ENCODE measurements at places on chromosomes 3 and 15.

DNA sequence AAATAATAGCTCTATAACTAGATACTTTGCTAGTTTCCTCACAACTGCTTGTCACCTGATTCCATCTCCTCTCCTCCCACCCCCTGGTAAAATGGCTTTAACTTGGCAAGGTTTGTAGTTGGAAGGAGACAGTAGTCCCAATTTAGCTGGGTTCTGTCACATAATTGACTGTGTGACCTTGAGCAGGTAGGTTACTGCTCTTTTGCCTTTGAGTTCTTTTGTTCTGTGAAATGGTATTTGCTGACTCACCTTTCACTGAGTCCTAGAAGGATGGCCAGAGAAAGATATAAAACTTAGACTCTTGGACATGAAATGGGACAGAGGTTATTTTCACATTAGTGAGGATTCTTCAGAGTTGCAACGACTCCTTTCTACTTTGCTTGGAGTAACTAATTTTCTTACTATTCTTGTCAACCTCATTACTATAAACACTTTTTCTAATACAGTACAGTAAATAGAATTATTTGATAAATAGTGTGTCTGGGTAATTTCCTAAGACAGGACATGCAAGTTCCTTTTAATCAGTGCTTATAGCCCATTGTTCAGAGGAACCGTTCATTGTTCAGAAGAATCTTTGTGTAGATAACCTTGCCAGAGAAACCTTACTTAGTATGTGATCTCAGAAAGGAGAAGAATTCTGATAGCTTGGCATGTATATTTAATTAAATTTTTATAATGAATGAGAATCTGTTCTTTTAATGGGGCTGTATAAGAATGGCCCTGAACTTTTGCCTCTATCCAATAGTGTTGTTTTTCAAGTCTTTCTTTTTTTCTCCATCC lies 14.3 kb downstream of the AKAP13 start:
- DNase-seq: no peak

DNA sequence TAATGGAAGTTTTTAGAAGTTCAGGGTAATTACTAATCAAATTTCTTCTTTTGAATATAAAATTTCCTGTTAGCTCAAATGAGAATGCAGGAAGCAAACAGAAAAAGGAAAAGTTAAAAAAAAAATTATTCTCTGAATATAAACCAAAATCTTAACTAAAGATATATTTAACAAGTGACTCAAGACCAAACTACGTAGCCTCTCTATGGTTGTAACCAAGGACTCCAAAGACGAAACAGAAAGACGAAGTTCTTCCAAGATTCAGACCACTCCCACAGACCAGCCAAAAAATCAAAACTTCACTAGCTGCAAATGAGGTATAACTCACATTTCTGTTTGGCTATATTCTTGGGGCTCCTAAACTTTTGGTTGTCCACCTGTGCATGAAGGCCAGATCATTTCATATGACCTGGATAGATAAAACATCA lies 846.5 kb upstream of the ALCAM start:
- no peak for DNase-seq

DNA sequence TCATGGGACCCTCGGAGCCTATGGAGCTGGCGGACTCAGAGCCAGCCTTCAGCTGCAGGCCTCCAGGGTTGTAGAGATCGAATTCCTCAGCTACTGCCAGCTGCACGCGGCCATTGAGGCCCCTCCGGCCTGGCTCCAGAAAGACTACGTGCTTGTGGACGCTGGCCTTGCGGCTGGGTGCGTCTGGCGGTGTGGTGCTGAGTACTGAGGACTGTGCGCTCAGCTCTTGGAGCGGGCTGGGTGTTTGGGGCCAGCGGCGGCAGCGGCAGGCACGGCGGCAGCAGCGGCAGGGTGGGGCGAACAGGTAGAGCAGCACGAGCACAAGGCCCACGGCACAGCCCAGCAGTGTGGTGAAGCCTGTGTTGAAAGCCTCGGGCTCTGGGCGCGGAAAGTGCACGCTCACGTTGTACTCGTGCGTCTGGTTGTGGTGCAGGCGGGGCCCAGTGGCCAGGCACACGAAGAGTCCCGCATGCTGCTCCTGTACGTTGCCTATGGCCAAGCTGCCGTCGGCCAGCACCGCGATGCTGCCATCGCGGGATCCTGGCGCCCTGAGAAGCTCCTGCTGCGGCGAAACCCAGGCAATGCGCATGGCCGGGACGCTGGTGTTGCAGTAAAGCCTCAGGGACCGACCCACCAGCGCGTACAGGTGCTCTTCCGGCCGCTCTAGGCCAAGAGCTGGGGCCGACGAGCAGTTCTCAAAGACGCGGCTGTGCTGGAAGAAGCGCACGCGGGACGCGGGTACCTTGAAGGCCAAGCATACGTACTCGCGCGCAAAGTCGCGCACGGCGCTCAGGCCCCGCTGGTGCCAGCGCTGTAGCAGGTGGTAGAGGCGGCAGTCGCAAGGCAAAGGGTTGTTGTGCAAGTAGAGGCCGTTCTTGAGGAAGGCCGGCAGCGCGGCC lies 1.3 kb downstream of the AMIGO3 start:
- no peak for DNase-seq

- DNase-seq: no peak
Observed at GRCh38 chr3:126028096-126028495, 55.8 kb downstream of the SLC41A3 start.

GRCh38 chr3:71064291-71064955 lies 519.1 kb downstream of the FOXP1 start:
- peak; percentile 55 for DNase-seq

GRCh38 chr3:25727316-25727715 lies 55.9 kb downstream of the NGLY1 start:
- no peak for DNase-seq

DNA sequence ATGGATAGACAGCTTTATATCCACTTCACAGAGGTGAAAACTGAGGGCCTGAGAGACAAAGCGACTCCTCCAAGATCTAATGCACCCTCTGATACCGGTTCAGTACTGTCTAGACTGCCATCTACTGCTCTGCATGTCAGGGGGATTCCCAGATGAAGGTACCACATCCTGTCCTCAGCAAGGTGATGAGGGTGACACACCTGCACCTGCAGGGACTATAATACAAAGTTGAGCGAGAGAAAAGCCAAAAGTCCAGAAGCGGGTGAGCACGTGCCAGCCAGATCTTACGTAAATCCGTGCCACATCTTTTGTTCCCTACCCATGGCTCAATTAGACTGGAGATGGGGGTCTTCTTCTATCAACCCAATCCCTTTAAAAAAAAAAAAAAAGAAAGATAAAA lies 32.4 kb upstream of the HES1 start:
- peak; percentile 67 for DNase-seq

DNA sequence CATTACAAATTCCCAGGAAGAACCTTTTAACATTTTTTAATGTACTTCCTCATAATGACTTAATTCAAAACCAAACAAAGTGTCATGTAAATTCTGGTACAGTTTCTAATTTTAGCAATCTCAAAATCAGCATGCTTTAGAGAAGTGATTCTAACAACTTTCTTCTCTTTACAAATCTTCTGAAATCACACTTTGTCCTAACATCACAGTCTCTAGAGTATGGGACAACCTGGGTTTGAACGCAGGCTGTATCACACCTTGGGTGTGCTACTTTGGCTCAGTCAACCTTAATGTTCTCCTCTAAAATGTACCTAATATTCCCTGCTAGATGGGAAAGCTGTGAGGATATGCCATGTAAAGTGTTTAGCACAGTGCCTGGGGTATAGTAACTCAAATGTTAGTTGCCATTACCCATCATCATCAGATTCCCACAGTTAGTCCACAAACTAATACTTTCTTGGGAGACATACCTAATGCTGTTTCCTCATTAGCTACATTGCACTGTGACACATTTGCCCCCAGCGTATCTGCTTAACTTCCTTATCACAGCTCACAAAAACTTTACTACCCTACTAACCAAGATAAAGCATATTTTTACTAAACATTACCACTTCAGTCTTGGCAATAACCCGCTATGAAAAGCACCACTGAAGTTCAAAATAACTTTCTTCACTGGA lies 3.1 kb downstream of the TSPAN3 start:
- no peak for DNase-seq

DNA sequence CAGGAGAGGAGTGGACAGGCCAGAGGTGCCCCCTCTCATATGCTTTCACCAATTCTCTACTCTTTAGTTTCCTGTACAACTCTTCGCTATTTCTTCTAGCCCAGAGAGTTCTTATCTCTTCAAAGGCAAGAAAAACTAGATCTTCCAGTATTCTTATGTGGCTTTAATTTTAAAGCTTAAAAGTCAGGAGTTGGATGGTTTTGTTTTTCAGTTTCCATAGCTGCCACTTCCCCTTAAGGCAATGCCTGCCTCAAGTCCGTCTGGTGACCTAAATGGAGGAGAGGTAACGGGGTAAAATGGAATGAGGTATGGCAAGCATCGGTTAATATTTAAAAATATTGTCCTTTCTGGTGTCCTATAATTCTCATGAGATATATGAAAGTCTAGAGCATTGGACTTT lies 11.4 kb upstream of the VGLL3 start:
- DNase-seq: no peak

DNA sequence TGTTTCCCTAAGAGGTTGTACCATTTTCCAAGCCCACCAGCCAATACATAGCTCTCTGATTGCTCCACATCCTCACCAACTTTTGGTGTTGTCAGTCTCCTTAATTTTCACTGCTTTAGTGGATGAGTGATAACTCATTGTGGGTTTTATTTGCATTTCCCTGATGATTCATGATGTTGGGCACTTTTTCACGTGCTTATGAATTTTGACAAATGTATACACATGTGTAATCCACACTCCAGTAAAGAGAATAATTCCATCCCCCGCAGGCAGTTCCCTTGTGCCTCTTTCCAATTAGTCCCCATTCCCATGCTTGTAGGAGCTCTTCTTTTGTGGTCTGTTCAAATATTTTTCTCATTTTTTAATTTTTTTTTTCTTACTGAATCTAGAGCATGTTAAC lies 52.4 kb downstream of the ANP32A start:
- DNase-seq: no peak

DNA sequence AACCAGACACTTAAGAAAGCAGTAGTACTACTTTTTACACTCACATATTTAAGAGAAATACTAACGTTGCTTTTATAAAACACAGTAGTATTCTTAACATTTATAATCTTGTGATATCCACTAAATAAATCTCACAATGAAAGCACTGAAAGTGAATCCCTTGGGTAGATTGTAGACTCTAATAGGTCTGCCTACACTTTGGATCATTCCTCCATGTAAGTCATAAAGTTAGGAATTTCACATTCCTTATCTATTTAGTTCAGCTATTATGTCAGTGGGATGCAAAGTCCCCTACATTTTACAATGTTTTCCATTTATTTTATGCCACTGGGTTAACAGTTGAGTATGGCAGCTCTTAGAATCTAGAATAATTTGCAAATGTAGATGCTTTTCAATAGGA lies 330.7 kb downstream of the LSAMP start:
- DNase-seq: no peak

DNA sequence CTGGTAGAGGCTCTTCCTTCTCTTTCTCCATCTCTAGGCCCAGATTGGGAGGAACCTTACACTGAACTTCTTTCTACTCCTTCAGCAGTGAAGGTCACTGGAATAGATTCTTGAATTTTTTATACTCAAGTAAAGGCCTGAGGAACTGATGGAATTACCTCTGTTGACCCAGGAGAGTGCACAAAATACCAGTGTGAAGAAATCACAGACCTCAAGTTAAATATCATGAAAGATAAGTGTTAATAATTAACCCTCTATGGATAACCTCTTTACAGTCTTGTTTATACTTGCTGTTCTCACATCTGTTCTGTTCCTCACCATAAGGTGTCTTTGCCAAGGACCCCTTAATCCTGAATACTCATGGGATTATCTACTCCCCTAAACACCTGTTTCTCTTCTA lies 244.4 kb upstream of the STAC start:
- DNase-seq: no peak

- DNase-seq: no peak
Observed at GRCh38 chr3:37149257-37149656, 25.1 kb downstream of the LRRFIP2 start.

DNA sequence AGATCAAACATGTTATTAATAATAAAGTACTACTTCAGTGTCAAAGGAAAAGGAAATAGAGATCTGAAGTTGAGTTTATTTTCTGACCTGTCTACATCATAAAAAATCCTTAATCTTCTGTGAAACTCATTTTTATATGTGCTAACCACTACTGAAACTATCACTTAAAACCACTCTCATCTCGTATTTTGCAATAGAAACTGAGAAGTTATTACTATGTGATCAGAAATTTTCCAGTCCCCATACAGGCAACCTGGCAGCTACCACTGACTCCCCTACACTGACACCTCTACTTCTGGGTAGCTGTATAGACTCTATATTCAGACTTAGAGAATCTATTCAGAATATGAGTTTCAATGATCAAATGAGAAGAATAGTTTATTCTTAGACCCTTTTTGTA lies 8.3 kb downstream of the HDGFL3 start:
- no peak for DNase-seq

GRCh38 chr3:169298247-169298992 lies 365.1 kb downstream of the MECOM start:
- no peak for DNase-seq

GRCh38 chr3:193764959-193765358 lies 172.0 kb downstream of the OPA1 start:
- no peak for DNase-seq

GRCh38 chr3:196063049-196063448 lies 18.8 kb downstream of the TFRC start:
- DNase-seq: no peak

DNA sequence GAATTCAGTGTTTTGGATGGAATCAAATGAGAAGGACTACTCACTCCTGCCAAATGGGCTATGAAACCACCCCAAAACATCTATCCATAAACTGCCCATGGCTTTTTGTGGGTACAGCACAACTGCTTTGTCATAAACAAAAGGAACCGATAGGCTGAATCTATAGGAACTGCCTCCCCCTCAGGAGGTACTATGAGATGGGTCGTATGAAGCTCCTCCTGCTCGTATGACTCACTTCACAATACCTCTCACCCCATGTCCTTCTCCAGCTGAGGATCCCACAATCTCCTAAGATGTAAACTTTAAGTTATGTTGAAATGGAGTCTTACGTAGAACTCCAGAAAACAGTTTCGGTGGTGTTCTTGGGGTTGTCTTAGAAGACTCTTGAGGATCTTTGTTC lies 129.9 kb upstream of the SAMMSON start:
- no peak for DNase-seq

- no peak for DNase-seq
Observed at GRCh38 chr15:57310876-57311275, 65.4 kb upstream of the CGNL1 start.

- no peak for DNase-seq
Observed at GRCh38 chr3:38109580-38110313, 27.2 kb downstream of the ACAA1 start.
